Right cardiac atrium (tissue), 5 donors: ENCODE measurements at places on chromosomes 13 and 19.
A peak's percentile ranks its signal among the peaks of the same experiment; 100 is the strongest.

- no peak for DNase-seq
Observed at GRCh38 chr13:110572778-110573118, 11.2 kb upstream of the RAB20 start.

DNA sequence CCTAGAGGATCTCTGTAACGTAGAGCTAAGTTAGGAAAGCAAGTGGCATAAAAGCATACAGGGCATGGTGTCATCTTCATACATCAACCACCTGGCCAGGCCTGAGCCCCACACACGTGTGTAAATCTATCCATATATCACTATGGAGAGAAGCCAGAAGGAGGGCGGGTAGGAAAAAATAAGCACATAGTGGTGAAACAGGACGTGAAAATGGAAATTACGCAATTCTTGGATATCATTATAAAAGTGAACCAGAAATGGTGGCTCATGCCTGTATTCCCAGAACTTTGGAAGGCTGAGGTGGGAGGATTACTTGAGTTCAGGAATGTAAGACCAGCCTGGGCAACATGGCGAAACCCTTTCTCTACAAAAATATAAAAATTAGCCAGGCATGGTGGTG is 43.4 kb downstream of the PDCD5 start:
- DNase-seq, result no peak

- DNase-seq, result no peak
Observed at GRCh38 chr13:50370303-50370950, 355.2 kb downstream of the KCNRG start.

GRCh38 chr13:24931450-24932251 is 164.3 kb upstream of the PABPC3 start:
- DNase-seq, result no peak

GRCh38 chr13:73324842-73325722 is 266.3 kb downstream of the KLF5 start:
- no peak for DNase-seq

DNA sequence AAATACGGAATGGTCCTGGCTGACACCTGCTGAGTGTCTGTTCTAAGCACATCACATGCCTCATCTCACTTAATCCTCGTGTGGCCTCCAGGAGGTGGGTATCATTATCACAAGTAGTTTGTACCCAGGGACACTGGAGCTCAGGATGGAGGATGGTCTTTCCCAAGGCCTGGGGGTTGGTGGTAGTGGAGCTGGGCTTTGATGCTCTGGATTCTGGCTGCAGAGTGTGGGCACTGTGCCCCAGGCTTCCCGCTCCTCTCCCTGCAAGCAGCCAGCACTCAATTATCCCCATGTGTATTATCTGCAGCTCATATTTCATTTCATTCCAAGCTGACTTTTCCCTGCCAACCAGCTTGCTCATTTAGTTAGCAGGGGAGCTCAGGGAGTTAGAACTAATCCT is 52.1 kb downstream of the SIAH3 start:
- DNase-seq, result no peak

DNA sequence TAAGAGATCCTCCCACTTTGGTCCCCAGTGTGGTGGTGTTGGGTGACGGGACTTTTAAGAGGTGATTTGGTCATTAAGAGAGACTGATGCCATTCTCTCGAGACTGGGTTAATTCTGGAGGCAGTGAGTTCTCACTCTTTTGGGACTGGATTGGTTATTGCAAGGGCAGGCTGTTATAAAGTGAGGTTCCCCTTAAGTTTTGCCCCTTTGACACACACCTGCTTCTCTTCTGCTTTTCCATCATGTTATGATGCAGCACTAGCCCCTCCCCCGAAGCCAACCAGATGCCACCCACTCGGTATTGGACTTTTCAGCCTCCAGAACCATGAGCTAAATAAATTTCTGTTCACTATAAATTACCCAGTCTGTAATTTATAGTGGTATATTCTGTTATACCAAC is 16.3 kb upstream of the GRAMD1A start:
- peak; percentile 13 for DNase-seq

- DNase-seq, result no peak
Observed at GRCh38 chr13:60627071-60627686, 230.2 kb downstream of the TDRD3 start.

DNA sequence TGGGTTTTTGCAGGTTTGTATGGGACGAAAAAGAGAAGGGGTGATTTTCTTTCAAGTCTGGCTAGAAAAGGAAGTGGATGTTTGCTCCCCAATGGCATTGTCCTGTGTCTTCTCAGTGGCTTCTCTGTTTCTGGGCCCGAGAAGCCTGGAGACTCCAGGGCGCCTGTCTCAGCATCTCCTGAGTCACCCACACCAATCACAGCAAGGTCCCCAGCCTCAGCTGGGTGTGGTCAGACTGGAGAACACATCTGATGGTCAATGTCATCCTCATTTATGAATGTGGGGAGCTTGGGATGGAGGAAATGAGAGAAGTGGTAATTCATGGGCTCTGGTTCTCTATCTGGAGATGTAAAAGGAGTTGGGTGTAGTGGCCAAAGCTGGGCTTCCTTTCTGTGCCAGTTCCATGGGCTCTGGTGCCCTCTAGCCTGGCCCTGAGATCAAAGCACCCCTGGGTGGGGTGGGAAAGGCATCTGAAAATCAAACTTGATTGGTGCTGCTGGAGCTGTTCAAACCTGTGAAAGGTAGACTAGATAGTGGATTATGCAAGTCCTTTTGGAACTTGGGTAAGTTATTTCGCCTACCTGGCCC is 13.4 kb downstream of the RASL11A start:
- DNase-seq, result no peak

DNA sequence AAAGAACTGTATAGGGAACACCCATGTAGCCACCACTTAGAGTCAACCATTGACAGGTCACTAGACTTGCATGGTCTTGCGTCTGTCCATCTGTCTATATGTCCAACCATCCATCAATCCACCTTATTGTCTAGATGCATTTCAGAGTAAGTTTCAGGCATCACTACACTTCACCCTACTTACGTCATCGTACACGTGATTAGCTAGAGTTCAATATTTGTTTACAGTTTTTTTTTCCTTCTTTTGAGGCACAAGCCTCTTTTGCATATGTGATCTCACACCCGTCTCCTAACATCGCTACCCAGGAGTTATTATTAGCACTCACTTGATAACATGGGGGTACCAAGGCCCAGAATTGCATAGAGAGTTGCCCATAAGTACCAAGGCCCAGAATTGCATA is 6.9 kb downstream of the CACNG7 start:
- no peak for DNase-seq

- peak; percentile 32 for DNase-seq
Observed at GRCh38 chr19:51809787-51810186, 14.8 kb downstream of the FPR3 start.

GRCh38 chr19:18634612-18635297 is 2.1 kb upstream of the KLHL26 start:
- peak; percentile 59 for DNase-seq

- DNase-seq, result no peak
Observed at GRCh38 chr13:31350560-31350959, 150.8 kb downstream of the B3GLCT start.

DNA sequence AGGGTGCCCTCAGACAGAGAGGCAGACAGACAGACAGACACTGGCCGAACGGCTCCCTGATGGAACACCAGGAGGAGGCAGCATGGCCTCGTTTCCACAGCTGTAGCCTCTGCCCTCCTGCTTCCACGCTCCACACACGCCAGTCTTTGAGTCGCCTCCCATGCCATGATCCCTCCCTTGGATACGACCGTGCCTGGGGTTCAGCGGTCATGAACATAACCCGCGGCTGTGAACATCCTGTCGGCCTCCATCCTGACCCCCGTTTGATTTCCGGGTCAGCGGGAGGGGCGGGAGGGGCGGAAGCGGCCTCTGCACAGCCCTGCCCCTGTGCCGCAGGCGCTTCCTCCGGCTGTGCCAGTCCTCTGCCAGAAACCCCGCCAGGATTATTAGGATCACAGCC is 23.4 kb downstream of the GP6 start:
- DNase-seq, result peak; percentile 23

GRCh38 chr13:50125304-50125553 is 110.0 kb downstream of the KCNRG start:
- no peak for DNase-seq

- no peak for DNase-seq
Observed at GRCh38 chr13:32025730-32026129, 5.8 kb upstream of the FRY start.

DNA sequence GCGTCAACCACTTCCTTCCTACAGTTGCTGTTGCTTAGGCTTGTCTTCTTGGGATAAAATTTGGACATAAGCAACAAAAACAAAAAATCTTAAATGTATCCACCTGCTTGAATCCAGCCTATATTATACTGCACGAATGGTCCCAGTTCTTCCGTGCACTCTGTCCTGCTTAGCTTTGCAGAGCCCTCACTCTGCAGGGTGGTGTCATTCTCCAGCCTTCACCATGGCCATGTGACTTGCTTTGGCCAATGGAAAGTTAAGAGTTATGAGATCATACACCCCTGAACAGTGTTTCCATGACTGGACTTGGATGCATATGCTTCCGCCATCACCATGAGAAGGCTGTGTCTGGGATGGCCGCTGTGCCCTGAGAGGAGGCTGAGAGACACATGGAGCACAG is 27.4 kb upstream of the SACS start:
- DNase-seq, result no peak

DNA sequence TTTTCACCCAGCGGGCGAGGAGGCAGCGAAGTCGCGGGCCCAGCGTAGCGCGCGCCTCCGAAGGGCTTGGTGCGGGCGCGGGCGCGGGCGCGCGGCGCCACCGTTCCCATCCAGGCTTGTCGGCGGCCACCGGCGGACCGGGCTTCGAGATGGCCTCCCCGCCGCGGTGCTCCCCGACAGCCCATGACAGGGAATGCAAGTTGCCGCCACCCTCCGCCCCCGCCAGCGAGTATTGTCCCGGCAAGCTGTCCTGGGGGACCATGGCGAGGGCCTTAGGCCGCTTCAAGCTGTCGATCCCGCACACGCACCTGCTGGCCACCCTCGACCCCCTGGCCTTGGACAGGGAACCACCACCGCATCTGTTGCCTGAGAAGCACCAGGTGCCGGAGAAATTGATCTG is at the start of gene WDR88:
Gene WDR88, plus strand, starts transcription at position 94 of the 400 bp plus-strand sequence. Its CDS starts 56 bp downstream, at position 150.
- DNase-seq, result peak; percentile 47

- no peak for DNase-seq
Observed at GRCh38 chr13:102968572-102969228, 97.5 kb downstream of the SLC10A2 start.

DNA sequence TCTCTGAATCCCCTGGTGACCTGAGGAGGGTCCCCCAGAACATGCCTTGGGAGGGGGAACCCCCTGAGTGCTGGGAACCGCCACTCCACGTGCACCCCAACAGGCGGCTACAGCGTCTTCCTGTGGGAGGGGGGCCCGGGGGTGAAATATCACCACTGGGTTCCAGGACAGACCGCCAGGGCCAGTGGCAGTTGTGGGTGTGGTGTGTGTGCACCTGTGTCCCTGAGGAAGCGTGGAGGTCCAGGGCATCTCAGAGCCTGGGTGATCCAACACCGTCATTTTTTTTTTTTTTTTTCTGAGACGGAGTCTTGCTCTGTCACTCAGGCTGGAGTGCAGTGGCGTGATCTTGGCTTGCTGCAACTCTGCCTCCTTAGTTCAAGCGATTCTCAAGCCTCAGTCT is 4.2 kb downstream of the ADGRE5 start:
- DNase-seq, result no peak

GRCh38 chr19:14116918-14117578 is 514 bp downstream of the PRKACA start:
- peak; percentile 80 for DNase-seq

GRCh38 chr19:41076286-41076685 is 12.0 kb upstream of the CYP2A13 start:
- DNase-seq, result no peak

DNA sequence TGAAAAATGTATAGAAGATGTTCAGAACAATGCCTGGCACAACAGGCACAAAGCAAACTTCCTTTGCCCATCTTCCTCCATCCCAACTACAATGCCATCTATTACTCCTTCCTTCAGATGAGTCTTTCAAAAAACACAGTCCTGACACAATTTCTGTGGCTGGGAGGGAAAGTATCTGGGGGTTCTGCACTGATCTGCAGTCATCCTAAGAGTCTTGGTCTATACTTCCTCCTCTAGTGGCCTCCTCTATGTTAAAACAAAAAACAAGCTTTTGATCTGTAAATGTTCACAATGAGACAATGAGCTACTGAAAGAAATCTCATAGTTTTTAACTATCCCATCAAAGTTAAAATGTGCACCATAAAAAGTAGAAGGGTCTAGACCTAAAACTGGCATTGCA is 44.8 kb downstream of the USP12 start:
- no peak for DNase-seq

- DNase-seq, result no peak
Observed at GRCh38 chr13:53045189-53045588, 16.6 kb downstream of the OLFM4 start.
